ENCODE measurements at places on chromosomes 5 and 9.

DNA sequence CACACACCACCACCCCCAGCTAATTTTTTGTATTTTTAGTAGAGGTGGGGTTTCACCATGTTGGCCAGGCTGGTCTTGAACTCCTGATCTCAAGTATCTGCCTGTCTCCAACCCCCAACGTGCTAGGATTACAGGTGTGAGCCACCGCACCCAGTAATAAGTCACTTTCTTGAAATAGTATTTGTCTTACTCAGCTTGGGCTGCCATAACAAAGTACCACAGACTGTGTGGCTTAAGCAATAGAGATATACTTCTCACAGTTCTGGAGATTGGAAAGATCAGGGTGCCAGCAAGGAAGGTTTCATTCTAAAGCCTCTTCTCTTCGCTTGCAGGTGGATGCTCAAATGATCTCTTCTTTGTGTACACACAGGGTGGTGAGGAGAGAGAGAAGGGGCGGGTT is 99.8 kb downstream of the ARRDC3 start:
- no peak for DNase-seq

- no peak for DNase-seq
Observed at GRCh38 chr9:114372921-114373448, 14.8 kb downstream of the AKNA start.

DNA sequence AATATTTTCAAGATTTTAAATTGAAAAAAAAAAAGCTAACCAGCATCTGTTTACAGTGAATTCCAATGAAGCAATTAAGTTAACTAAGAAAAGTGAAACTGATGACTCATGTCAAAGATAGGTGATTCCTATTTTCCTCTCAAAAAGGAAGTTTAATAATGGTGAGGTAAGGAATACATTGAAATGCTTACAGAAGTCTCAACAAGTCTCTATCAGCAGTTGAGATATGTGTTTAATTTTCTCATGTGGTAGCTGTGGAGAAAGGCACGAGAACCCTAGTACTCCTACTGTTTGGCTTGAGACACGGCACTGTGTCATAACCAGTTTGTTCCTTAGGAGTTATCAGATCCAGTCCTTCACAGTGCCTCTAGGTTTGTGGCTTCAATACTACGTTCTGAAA is 114.5 kb downstream of the SLC25A46 start:
- DNase-seq: peak; percentile 8

DNA sequence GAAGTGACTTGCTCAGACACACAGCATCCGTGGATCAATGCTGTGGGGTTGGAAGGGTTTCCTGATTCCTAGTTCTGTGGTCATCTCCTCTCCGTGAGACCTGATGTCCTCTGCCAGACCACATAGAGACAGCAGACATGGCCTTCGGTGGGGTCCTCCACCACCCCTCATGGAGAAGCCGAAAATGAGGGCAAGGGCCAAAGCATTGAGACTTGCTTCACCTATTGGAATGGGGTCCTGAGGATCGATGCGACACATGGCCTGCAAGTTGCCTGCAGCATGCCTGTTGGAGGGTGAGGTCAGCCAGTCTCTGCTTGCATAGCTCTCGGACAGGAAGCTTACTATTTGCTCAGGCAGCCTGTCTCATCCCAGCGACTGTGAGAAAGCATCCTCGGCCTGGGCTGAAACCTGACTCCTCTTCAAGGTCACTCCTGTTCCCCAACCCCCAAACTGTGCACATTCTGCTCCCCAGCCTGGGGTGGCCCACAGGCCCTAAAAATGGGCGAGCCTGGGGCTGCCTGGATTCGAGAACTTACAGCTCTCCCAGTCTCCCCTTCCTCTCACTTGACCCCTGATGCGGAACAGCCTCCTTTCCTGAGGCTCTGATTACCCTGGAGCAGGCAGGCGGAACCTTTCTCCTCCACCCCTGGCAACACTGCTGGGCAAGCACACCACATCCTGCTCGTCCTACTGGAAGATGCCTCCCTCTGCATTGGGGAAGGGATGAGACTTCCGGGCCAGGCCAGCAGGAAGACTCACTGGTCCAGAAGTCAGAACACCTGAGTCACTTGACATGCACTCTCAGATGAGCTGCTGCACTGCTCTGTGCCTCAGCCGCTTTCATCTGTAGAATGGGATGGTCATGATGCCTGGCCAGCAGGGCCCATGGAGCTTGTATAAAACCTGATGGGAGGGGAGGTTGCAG is 186.9 kb downstream of the RGS3 start:
- peak; percentile 91 for DNase-seq

GRCh38 chr9:95649801-95650213 is 133.0 kb upstream of the PTCH1 start:
- peak; percentile 29 for DNase-seq

GRCh38 chr5:158058208-158059120 is 199.5 kb upstream of the CLINT1 start:
- no peak for DNase-seq

- peak; percentile 18 for DNase-seq
Observed at GRCh38 chr5:485946-486491, 38.2 kb downstream of the SLC9A3 start.

DNA sequence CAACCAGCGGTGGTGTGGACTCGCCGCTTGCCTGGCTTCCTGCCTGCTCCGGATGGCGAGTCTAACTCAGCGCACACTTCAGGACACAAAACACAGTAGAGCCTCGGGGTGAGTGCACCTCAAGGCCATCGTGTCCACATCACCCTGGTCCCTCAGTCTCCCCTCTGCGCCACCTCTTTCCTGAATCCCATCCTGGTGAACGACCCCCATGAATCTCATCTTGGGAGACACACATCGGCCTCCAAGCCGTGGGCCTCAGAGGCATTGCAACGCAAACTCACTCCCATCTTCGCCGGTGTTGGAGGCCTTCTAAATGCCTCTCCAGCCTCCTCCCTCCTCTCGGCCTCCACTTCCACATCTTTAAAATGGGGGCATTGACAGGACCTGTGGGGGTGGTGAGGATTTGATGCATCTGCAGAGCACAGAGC is 124.3 kb downstream of the COL23A1 start:
- no peak for DNase-seq

- peak; percentile 79 for DNase-seq
Observed at GRCh38 chr5:68049053-68049713, 166.4 kb upstream of the PIK3R1 start.

DNA sequence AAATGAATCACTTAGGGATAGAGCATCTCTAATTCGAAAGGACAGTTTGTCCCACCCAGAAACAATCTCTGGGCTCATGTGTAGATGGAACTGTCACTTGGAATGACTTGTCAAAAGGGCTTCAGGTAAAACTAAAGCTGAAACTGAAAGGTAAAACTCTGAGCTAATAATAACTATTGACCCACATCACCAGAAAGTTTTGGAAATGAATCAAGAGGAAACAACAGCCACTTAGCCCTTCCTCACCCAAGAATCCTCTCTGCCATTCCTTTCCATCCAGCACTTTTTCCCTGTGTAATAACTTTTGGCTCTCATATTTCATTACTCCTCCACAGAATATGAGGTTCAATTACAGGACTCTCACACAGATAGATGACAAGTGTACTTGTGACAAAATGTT is 14.0 kb upstream of the GLRX start:
- DNase-seq: peak; percentile 44

GRCh38 chr9:134518004-134518606 is 123.5 kb upstream of the COL5A1 start:
- peak; percentile 64 for DNase-seq

GRCh38 chr5:421287-421880 is 21.6 kb upstream of the EXOC3 start:
- no peak for DNase-seq

- no peak for DNase-seq
Observed at GRCh38 chr9:94591876-94592275, 1.7 kb downstream of the FBP2 start.

DNA sequence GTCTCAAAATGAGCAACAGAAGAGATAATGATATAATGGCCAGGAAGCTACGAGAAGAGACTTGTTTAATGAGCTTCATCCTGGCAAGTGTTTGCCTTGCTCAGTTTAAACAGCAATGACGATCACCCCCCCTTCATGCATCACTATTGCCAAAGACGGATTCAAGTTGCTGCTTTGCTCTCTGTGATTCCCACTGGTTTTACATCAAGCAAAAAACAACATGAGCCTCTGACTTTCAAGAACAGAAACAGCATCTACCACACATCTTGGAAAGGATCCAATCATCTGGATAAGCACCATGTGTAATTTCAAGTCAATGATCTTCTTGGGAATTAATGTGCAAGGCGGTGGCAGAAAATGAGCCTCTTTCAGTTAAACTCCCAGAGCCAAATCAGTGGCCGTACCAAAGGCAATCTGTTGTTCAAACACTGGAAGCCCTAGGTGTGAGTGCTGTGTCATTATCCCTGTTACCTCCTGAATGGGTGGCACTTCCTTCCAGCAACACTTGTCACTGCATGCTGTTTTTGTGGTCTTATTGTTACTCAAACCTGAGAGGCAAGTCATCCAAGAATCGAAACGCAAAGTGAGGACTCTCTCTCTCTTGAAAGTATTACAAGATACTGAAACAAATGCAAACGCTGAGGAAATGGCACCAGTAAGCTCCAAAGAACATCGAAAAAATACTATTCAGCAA is 72.8 kb downstream of the MED27 start:
- DNase-seq: peak; percentile 38

GRCh38 chr9:130043654-130044623 is 950 bp upstream of the FNBP1 start:
- peak; percentile 51 for DNase-seq

- DNase-seq: peak; percentile 52
Observed at GRCh38 chr5:138149530-138149929, 10.3 kb upstream of the NME5 start.

- DNase-seq: peak; percentile 43
Observed at GRCh38 chr5:176803943-176804498, 6.3 kb upstream of the UNC5A start.

- DNase-seq: no peak
Observed at GRCh38 chr5:80276186-80276585, 20.3 kb upstream of the SERINC5 start.

GRCh38 chr9:7570107-7570720 is 229.4 kb downstream of the DMAC1 start:
- DNase-seq: peak; percentile 37

DNA sequence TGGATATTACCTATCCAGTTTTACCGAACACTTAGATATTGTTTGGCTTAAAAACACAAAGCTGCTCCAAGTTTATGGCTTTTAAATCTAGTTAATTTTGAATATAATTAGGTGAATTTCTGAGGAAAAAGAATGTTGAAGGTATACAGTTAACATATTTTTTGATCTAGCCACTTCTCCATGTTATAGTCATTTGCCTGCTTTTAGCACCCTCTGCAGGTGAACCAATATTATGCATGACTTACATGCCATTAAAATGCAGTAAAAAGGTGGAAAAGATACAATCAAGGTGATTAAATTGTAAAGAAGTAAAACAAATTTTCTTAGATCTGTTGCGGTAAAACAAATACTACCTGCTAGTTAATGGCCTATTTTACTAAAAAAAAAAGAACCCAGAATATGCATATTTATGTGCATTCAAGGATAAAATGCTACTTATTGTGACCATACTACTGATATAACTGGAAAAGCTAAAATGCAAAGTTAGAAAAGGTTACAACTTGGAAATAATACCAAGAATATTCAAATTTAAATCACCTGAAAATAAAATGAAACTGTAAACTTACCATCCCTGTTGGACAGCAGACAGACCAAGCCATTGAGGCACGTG is 132.1 kb downstream of the AP3B1 start:
- DNase-seq: peak; percentile 41

- DNase-seq: no peak
Observed at GRCh38 chr5:10533226-10533625, 30.6 kb upstream of the ANKRD33B start.

DNA sequence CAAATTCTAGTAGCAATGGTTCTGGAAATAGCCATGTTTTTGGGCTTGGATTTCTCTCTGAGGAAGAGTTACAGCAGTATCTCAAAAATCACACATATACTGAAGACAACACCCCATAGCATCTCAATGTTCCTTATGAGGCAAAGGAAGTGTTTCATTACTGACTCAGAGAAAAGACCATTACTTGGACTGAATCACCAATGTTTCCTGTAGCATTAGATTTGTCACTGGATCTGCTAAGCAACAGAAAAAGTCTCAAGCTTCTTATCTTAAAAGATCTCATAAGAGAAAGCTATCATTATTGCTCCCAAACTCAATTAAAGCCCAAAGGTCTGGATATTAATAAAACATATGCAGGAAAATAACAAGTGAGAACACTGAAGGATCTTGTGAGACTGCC is 272.4 kb downstream of the ADAMTS6 start:
- peak; percentile 94 for DNase-seq

GRCh38 chr9:99336531-99336930 is 114.4 kb downstream of the SEC61B start:
- no peak for DNase-seq

- DNase-seq: no peak
Observed at GRCh38 chr5:51452562-51452961, 69.3 kb downstream of the ISL1 start.

DNA sequence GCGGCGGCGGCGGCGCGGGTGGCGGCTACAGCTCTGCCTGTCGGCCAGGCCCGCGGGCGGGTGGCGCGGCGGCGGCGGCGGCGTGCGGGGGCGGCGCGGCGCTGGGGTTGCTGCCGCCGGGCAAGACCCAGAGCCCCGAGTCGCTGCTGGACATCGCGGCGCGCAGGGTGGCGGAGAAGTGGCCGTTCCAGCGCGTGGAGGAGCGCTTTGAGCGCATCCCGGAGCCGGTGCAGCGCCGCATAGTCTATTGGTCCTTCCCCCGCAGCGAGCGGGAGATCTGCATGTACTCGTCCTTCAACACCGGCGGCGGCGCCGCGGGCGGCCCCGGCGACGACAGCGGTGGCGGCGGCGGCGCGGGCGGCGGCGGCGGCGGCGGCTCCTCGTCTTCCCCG is 296 bp downstream of the ZSWIM6 start:
- DNase-seq: peak; percentile 44

DNA sequence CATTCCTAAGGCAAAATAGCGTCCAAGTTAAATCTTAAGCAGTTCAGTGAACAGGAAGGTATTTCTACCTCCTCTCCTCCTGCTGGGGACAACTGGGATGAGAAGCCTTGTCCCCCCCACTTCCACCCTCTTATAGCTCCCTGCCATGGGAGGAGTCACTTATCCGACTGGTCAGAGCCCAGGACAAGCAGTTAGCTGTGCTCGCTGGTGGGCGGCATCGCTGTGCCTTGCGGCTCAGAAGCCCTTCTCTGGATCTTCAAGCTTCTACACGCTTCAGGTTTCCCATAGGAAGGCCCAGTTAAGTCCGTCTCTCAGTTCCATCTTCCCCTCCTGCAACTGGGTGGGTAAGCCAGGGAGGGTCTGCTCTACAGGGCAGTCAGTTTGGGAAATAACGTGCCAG is 77.2 kb downstream of the PAX5 start:
- no peak for DNase-seq

- DNase-seq: peak; percentile 28
Observed at GRCh38 chr9:34496149-34496712, 26.6 kb downstream of the ENHO start.

DNA sequence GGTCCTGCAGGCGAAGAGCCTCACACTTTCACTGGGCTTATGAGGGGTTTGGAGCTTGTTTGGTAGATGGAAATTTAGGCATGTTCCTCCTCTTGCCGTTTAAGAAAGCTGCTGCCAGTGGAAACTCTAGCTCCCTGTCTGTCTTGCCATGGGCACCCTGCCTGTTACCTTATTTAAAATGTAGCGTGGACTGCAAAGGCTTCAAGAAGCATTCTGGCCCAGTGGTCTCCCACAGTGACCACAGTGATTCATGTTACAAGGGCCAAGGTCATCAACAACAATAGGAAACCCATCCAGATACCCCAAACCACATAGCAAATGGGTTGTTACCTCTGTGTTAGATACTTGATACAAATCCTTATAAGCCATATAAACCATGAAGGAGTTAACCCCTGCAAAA is 96.6 kb downstream of the DPYSL3 start:
- DNase-seq: no peak

GRCh38 chr9:88711719-88712118 is 176.7 kb downstream of the NXNL2 start:
- no peak for DNase-seq
